Cortex of kidney (tissue), 1 donor: ENCODE measurements at places on chromosomes 7 and 10.

DNA sequence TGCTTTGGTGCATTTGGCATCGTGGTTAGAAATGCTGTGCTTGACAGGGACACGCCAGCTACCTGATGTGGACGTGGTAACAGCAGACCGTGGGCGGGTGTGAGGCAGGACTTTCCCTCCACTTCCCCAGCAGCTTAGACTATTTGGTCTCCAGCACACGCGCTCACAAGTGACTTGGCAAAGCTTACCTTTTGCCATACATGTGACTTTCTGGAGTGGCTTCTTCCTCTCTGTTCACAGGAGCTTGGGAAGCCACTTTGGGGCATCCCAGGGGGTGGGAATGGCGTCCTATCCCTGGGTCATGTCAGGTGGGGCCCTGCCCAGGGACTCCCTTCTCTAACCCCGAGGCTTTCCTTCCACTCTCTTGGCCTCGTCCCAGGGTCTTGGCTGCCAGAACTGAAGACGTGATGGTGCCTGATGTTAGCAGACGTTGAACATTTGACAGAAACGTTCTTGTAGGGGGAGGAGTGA lies 228.7 kb upstream of the KLF6 start:
- no peak for DNase-seq

DNA sequence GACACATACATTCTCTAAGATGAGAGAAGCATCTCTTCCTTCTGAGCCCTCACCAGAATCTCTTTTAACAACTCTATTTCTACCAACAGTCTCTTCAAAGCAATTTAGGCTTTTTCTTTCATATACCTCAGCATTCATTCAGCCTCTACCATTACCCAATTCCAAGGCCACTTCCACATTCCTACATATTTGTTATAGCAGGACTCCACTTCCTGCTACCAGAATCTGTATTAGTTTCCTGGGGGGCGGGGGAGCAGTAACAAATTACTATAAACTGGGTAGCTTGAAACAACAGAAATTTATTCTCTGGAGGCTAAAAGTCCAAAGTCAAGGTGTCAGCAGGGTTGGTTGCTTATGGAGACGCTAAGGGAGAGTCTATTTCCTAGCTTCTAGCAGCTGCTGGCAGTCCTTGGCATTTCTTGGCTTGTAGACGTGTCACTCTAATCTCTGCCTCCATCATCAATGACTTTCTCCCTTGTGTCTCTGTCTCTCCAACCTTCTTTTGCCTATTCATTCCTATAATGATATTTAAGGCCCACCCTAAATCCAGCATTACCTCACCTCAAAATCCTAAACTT lies 7.4 kb downstream of the PRPS1L1 start:
- DNase-seq: no peak

DNA sequence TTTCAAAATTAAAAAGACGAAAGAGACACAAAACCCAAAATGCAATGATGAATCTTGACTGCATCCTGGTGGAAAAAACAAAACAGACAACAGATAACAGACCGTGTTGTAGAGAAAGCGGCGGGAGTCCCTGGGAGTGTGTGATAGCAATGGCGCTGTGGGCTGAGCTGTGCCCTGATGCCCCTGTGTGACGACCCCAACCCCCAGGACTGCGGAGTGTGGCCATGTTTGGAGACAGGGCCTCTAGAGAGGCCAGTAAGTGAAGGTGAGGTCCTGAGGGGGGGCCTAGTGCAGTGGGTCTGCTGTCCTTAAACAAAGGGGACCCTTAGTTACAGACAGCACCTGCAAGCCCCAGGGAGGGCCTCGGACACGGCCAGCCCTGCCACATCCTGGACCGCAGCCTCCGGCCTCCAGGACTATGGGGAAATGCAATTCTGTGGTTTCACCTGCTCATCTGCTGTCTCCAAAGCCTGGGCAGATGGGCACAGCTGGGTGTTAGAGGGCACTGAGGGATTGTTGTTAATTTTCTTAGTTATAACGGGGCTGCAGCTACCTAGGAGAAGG lies 277.7 kb downstream of the DNAJB6 start:
- DNase-seq: no peak

DNA sequence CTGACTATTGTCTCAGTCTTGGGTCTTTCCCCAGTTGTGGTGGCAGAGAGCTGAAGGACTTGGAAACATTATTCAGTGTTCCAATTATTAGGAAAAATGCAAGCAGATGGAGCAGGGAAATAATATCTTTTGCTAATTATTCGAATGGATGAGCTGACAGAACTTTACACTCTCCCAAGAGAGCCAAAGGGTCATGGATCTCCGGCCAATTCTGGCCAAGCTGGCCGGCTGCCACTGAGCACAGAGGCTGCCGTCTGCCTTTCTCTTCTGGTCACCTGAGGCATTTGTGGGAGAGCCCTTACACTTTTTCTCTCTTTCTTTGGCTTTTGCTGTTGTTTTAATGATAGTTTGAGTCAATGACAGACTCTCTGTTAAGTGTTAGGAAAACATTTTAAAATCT lies 22.2 kb upstream of the CNTNAP2 start:
- DNase-seq: no peak

DNA sequence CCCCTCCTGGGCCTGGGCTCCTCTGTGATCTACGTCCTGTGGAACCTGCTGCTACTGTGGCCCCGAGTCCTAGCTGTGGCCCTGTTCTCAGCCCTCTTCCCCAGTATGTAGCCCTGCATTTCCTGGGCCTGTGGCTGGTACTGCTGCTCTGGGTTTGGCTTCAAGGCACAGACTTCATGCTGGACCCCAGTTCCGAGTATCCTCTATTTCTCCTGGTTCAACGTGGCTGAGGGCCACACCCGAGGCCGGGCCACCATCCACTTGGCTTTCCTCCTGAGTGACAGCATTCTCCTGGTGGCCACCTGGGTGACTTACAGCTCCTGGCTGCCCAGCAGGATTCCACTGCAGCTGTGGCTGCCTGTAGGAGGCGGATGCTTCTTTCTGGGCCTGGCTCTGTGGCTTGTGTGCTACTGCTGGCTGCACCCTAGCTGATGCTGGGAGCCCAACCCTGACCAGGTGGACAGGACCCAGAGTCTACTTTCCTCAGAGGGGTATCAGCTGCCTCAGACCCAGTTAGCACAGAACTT lies 37.8 kb upstream of the MMD2 start:
- DNase-seq: no peak

DNA sequence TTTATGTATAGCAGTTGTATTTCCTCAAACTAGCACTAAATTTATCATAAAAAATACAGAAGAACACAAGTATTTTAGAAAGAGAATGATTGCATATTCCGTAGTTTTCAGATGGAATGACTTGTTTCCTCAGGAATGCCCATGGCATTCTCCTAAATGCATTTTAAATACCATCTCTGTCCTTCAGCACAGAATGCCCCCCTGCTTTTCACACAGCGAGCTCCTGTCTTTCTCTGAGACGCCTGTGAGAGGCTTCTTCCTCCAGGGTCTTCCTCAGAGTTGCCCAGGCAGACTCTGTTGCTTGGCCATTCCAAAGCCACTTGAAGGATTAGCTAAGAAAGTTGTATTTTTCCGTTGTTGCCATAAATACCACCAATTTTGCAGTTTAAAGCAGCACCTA lies 10.1 kb downstream of the LANCL2 start:
- no peak for DNase-seq

- DNase-seq: no peak
Observed at GRCh38 chr7:100825751-100826513, 1.4 kb downstream of the EPHB4 start.

- no peak for DNase-seq
Observed at GRCh38 chr7:72447465-72448204, 35.5 kb upstream of the CALN1 start.

DNA sequence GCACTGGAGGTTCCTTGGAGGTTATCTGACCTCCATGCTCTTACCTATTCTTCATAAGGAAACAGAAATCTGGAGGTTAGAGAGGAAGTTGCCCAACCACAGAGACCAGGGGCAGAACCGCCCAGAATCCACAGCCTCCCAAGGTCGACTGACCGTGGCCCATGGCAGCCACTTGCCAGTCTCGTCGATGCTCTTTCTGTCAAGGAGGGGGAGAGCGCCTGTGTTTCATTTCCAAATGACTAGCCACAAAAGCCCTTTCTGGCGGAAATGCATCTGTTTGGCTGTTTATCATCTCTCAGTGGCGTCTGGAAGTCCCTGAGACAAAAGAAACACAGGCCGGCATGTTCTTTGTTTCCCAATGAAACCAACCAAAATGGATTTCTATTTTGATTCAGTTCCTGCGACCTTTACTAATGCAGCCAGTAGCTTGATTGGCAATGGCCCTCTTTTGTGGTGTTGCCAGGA lies 2.9 kb downstream of the RAMP3 start:
- no peak for DNase-seq

DNA sequence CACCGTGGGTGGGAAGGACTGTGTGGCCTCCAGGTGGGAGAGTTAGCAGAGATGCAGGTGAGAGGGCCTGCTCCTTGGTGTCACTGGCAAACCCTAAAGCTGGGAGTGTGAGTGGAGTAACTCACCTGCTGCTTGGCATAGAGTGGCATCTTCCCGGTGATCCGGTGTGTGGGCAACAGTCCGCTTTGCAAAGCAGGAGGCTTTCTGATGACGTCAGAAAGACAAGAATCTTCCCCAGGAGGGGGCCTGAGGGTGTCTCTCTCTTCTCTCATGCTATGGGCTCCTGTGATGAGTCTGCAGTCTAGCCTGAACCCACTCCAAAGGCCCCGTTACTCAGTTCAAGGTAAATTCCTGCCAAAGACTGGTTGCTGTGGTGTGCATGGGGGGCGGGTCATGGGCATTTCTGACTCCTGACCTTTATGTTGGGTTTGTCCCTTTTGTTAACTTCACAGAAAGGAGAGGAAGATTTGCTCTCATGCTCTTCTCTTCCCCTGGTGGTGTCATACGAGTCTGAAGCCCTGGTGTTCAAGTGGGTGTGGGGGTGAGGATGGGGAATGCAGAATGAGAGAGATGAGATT lies 187.9 kb downstream of the GATA3 start:
- no peak for DNase-seq
